ENCODE measurements at places on chromosomes 3 and 15.

- no peak for DNase-seq
Observed at GRCh38 chr15:36877796-36878683, 222.3 kb downstream of the MEIS2 start.

- no peak for DNase-seq
Observed at GRCh38 chr3:105979961-105980360, 111.1 kb upstream of the CBLB start.

- no peak for DNase-seq
Observed at GRCh38 chr3:72034986-72035385, 250.0 kb upstream of the PROK2 start.

DNA sequence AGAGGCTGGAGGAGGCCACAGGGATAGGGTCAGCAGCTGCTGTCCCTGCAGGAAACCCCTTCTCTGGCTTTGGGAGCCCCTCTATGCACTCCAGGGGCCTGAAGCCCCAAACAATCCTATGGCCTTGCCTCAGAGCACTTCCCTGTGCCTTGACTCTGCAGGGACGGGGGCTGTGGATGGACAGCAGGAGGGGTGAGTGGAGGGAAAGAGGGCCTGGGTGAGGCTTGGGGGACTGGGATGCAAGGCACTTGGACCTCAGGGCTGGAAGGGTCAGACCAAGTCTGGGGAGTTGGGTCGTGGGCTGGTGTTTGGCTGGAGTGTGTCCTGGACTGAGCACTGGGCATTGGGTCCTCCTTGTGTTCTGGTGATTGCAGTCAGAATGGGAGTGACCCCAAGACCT is 769.8 kb downstream of the EPHA3 start:
- no peak for DNase-seq

GRCh38 chr3:41915353-41915752 is 46.5 kb downstream of the ULK4 start:
- DNase-seq, result no peak

DNA sequence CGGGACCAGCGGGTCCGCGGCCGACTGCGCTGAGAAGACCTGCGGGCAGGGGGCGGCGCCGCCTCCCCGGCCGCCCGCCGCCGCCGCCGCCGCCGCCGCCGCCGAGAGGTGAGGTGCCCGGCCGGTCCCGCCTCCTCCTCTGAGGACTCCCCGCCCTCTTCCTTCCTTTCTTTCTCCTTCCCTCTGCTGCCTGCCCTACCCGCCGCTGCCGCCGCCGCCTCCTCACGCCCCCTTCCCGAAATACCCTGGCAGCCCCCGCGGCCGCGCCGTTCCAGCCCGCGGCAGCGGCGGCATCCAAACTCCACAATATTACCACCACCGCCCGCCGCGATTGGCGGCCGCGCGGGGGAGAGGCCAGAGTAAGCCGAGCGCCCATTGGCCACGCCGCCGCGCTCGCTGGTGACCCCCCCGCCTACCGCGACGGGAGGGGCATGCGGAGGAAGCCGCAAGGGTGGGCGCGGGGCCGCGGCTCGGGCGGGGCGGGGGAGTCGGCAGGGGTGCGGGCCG is 61.8 kb upstream of the ANKRD28 start:
- peak; percentile 81 for DNase-seq

DNA sequence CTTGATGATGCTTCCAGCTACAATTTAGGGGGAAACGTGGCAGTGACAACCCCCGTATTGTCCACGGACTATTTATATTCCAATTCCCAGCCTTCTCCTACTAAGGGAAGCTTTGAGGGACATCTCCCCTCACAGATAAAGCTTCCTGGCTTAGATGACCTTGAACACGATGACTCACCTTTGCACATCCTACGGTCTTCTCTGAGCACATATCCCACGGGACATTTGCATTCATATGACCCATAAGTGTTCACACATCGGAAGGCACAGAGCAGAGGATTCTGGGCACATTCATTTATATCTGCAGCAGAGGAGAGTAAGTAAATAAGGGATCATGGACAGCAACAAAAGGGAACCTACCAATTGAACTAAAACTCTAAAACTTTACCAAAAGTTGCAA is 101.5 kb downstream of the DUT start:
- DNase-seq, result no peak

DNA sequence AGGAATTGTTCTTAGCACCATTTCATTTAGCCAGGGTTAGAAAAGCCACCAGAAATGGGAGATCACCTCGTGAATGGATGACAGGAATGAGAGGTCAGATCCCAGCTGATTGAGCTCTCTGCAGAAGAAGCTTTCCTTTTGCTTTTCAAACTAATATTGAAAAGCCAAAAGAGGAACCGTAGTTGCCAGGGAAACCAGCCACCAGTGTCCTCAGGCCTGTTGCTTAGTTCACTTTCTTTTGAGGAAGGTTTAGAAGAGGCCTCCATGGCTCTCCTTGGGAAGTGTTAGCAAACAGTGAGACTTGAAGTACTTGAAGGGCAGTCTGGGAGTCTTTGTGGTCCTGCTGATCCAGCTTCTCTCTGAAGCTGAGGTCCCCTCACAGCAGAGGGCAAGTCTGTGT is 7.4 kb upstream of the CCK start:
- DNase-seq, result no peak

- DNase-seq, result no peak
Observed at GRCh38 chr15:73028831-73029451, 23.3 kb upstream of the NEO1 start.

GRCh38 chr3:126983653-126984390 is 907 bp downstream of the PLXNA1 start:
- DNase-seq, result no peak

GRCh38 chr15:84725001-84725491 is 9.1 kb upstream of the SEC11A start:
- DNase-seq, result no peak

- DNase-seq, result no peak
Observed at GRCh38 chr3:82078246-82078645, 316.8 kb upstream of the GBE1 start.

DNA sequence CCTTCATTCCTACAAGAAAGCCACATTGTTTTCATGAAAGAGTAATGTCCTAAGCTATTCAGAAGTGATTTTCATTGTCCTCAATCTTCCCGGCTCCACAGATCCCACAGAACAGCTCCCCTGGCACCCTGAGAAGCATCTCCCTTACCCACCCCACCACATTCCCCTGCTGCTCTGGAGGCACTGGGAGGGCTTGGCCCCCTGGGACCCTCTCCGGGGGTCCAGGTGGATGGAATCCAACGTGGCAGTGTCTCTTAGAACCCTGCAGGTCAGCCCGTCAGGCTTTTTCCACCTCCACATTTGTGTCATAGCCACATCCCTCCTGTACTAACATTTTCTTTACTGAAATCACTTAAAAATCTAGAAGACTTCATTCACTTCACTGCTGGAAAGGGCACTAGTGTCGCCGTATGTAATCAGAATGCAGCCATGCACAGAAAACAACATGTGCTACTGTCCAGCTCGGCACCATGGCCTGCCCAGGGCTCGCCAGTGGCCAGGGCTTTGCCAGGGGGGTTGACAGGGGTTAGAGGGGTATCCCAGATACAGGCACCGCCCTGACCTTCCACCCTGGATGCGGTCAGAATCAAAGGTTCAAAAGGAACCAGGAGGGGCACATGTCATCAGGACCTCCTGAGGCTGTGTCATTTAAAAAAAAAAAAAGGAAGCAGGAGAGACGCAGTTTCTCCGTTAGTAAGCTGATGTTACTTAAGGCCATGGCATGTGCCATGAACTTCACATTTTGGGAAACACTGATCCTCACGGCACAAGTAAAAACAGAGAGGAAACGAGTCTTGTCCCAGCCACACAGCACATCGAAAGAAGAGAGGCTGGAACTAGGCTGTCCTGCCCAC is 106.3 kb downstream of the LSM3 start:
- no peak for DNase-seq

- no peak for DNase-seq
Observed at GRCh38 chr3:84008623-84009022, 950.2 kb upstream of the CADM2 start.

- DNase-seq, result no peak
Observed at GRCh38 chr3:194801461-194802432, 116.1 kb downstream of the FAM43A start.

- DNase-seq, result no peak
Observed at GRCh38 chr3:177466074-177466473, 268.8 kb upstream of the TBL1XR1 start.

DNA sequence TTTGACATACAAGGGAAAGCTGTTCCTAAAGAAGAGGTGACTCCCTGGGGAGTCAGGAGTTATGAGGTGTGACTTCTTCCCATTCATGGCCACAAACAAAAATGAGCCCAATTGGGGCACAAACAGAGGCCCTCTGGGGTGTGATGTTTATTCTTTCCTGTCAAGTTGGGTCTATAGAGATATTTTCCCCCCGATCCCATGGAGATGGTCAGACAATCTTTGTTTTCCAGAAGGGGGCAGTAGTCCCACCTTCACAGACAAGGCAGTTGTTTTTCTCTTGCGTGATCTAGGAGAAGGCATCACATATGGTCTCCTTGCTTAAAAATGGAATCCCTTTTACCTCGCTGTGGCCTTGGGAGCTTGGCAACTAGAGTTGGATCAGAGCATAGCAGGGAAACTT is 110.3 kb downstream of the MFSD1 start:
- no peak for DNase-seq

GRCh38 chr3:58688574-58688973 is 22.0 kb upstream of the FAM3D start:
- DNase-seq, result no peak

- DNase-seq, result no peak
Observed at GRCh38 chr15:77025941-77026411, 31.1 kb downstream of the PSTPIP1 start.

DNA sequence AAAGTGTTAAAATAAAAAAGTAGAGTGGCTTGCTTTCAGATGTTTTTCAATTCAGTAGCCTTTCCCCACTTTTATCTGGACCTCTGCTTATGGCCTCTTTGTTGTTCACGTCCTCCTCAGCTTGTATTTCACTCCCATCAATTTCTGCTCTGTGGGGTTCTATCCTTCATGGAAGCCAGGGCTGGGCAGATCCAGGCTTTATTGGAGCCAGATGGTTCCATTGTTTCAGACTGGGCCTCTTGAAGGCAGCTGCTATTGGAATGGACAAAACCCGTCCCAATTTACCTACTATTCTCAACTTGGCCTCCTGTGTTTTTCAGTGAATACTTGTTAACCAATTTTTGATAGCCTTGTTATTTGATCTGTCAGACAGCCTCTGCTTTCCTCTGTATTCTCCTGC is 10.9 kb upstream of the AADACL2 start:
- peak; percentile 40 for DNase-seq

- no peak for DNase-seq
Observed at GRCh38 chr3:90035643-90036042, 928.2 kb downstream of the EPHA3 start.

DNA sequence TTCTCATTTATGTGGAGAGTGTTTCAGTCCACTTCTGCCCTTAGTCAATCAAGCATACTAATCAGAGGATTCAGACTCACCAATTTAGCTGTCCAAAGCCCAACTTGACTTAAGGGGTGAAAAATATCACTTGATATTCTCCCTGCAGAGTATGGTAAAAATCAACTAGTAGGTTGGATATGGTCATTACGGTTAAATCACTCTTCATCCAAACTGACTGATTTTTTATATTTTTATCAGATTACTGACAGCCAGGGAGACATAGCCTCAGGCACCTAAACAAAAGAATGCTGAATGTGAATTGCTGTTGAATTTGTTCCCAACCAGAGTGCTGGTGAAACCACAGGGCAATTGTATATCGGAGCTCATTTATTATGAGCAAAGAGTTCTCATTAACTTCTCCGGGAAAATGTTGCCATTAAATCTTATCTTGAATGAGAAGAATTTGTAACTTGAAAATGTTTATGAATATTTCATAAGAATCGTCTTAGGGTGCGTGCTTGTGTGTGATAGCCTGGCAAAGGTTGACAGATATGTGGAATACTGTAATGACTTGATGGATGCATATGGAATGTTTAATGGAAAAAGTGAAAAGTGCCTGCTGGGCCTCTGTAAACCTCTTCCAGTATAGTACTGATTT is 411.2 kb downstream of the NAALADL2 start:
- DNase-seq, result peak; percentile 92

DNA sequence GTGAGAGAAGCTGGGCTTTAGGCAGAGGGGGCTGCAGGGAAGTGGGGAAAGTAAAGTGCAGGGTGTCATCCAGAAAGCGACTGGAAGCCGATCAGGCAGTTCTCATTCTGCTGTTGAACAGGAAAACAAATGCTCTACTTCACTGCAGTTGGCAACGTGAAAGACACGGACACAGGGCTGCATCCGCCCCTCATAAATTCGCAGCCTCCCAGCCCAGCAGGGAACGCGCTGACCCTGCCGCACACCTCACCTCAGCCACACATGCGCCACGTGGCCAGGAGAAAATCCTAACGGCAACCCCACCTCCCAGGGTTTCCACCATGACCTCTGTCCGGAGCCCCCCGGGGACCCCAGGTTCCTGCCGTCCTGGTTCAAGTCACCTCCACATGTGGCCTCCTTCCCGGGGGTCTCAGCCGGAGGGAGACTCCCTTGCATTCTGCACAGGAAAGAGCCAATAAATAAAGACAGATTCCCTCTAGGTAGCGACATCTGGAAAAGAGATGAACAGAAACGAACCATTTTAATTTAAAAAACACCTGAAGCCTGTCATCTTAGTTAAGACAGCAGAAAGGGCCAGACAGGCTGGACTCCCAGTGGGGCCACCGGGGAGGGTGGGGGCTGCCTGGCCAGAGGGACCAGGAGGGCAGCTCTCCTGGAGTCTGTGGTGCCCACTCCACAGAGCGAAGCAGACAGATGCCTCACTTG is 118.7 kb downstream of the TMEM266 start:
- DNase-seq, result no peak

DNA sequence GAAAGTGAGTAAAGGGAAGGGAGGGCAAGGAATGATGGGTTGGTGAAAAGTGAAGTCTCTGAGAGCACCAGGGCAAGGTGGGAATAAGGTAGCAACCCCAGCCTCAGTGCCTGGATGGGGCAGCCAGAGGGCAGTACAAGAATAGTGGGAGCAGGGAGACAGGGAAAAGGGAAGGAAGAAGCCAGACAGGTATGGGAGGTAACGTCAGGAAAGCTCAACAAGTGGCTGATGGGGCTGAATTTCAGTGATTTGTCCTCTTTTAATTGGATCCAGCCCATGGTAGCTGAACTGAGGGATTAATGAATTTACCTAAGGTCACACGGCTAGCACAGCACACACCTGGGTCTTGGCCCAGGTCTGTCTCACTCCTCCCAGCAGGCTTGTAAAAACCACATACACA is 12.6 kb downstream of the RORA start:
- no peak for DNase-seq

- no peak for DNase-seq
Observed at GRCh38 chr3:71172951-71173350, 410.6 kb downstream of the FOXP1 start.

- no peak for DNase-seq
Observed at GRCh38 chr15:28097656-28098359, 1.3 kb downstream of the OCA2 start.
